ENCODE measurements at places on chromosomes 11 and 22.

- no peak for DNase-seq
Observed at GRCh38 chr11:96524475-96524874, 134.7 kb downstream of the JRKL start.

- DNase-seq, result no peak
Observed at GRCh38 chr11:71454470-71455113, 1.6 kb downstream of the NADSYN1 start.

DNA sequence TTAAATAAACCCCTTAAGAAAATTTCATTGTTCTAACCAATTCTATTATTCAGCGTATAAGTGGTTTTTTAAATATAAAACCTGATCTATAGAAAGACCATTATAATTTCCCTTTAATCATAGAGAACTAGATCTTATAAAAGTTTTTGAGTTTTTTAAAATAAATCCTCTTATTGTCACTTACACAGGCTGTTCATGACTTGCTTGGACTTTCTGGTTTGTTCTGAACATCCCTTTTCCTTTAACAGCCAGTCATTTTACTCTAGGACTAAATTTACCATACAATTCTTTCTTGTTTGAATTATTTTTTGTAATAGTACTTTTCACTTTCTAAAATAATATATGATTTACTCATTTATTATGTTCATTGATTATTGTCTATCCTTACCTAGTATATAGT, 4.7 kb downstream of the NXPE2 start:
- DNase-seq, result no peak

GRCh38 chr11:68757711-68758110, 6.4 kb upstream of the TESMIN start:
- DNase-seq, result no peak

- DNase-seq, result no peak
Observed at GRCh38 chr11:125674210-125674609, 6.4 kb downstream of the ACRV1 start.

- DNase-seq, result no peak
Observed at GRCh38 chr11:11535611-11536010, 86.2 kb downstream of the GALNT18 start.

DNA sequence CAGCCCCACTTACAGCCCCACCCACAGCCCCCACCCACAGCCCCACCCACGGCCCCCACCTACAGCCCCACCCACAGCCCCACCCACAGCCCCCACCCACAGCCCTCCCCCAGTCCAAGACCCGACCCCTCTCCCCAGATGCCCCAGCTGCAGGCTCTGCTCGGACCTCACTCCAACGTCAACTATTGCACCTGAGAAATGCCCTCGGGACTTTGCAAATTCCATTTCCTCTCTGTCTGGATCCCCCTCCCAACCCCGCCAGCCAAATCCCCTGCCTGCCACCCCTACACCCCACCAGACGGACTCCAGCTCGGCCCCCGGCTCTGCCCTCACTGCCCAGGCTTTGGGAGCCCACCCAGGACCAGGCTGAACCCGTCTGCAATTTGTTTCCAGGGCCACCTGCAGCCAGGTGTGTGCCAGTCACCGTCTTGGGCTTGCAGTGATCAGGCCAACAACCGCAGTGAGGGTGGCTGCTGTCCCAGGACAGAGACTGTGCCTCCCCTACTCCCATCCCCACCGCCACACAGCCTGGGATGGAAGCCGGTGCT, 662.8 kb downstream of the BRD1 start:
- DNase-seq, result no peak

DNA sequence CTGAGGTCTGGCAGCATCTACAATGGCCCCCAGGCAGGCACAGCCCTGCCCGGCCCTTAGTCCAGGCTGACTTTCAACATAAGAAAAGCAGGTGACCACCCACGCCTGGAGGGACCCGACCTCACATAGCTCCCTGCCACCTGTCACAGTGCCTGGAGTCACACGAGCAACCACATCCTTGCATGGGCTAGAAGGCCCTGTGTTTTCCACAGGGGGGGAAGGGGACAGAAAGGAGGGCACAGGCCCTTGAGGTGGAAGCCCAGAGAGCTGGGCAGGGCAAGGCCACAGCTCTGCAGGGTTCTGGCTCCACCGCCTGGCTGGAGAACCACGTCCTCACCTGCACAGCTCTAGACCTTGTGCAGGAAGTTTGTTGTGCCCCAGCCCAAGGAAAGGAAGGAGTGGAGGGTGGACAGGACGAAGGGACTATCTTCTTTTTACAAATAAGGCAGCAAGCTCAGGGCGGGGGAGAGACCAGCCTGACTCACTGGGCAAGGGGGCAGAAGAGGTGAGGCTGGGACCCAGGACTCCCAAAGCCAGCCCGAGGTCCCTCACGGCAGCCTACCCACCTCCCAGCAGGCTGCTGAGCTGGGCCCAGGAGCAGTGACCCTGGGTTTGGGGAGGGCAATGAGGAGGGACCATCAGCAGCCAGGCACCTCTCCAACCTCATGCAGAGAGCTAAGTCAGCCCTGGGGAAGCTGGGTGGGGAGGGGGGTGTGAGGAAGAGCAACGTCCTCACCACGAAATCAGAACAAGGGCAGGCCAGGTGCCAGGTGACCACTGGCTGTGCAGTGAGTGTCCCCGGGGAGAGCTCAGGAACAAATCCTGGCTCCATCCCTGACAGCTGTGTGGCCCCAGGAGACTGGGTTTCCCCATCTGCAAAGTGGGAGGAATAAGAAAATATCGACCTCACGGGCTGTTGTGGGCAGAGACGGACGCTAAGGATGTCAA, 4.3 kb downstream of the C1QTNF6 start:
- DNase-seq, result no peak

- DNase-seq, result peak; percentile 9
Observed at GRCh38 chr11:47359586-47359985, 7.1 kb upstream of the MYBPC3 start.

DNA sequence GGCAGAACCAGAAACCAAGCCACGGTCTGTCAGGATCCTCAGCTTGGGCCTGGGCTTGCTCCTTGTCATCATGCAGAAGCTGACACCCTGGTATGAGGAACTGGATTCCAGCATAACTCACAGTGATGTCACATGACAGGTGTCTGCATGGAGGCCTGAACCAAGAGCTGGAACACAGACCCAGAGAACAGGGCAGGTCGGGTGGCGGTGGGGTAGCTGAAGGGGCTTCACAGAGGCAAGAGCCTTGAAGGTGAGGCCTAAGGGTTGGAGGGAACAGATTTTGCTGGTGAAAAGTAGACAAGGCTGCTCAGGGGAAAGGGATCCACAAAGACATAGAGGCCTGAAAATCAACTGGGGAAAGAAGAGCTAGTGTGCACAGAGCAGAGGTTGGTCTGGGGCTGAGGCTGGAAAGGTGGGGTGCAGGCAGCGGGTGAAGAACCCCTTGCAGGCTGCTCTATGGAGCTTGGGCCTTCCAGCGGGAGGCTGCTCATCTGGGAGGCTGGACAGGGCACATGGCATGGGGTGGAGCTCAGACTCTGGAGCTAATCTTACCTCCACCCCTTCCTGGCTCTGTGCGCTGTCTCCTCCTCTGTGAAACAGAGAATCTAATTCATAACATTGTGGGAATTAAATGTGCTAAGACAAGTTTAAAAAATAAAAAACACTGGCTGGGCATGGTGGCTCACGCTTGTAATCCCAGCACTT, 18.4 kb upstream of the RPS3 start:
- DNase-seq, result no peak

GRCh38 chr11:67389477-67389876, 2.3 kb upstream of the RAD9A start:
- peak; percentile 72 for DNase-seq

GRCh38 chr11:29755474-29755873, 261.4 kb downstream of the KCNA4 start:
- no peak for DNase-seq

- DNase-seq, result no peak
Observed at GRCh38 chr11:93295921-93296575, 34.5 kb upstream of the DEUP1 start.

- DNase-seq, result peak; percentile 24
Observed at GRCh38 chr22:23762842-23763578, at the start of gene C22orf15. Gene C22orf15 (plus strand): TSS chr22:23762990. CDS start chr22:23763307, 317 bp downstream.

- DNase-seq, result no peak
Observed at GRCh38 chr11:12077535-12078280, 32.7 kb upstream of the MICAL2 start.

GRCh38 chr22:17430412-17430811, 61.2 kb downstream of the CECR2 start:
- no peak for DNase-seq

DNA sequence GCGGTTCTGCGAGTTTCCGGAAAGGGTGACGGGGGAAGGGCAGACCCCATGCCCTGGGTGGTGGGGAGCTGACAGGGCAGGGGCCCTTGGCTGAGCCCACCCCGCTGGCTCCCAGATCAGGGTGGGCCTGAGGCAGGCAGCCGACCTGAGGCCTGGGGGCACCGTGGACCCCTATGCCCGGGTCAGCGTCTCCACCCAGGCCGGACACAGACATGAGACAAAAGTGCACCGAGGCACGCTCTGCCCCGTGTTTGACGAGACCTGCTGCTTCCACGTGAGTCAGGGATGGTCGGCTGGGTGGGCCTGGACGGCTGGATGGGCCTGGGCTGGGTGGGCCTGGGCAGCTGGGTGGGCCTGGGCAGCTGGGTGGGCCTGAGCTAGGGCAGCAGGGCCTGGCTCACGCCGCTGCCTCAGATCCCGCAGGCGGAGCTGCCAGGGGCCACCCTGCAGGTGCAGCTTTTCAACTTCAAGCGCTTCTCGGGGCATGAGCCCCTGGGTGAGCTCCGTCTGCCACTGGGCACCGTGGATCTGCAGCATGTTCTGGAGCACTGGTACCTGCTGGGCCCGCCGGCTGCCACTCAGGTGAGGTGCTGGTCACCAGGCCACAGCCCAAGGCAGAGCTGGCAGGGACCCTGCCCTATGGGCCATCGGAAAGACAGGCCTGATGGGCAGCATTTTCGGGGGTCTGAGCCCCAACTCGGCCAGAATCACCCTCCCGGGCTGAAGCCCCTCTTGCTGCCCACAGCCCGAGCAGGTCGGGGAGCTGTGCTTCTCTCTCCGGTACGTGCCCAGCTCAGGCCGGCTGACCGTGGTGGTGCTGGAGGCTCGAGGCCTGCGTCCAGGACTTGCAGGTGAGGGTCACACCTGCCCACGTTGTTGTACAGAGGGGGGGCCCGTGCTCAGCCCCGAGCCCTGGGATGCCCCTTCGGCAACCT, 1.5 kb downstream of the SYT8 start:
- no peak for DNase-seq

Measured in activated naive CD8-positive, alpha-beta T cell treated with anti-CD3 and anti-CD28 coated beads, Interleukin-2, amount 50 U/mL, for 24 hours (primary cell).